Activated CD4-positive, alpha-beta T cell treated with anti-CD3 and anti-CD28 coated beads, Interleukin-2, amount 50 U/mL, for 1 hour (primary cell): ENCODE measurements at places on chromosomes 16 and 17.
A peak's percentile ranks its signal among the peaks of the same experiment; 100 is the strongest.

- DNase-seq, result no peak
Observed at GRCh38 chr17:75059369-75060345, 12.6 kb downstream of the KCTD2 start.

DNA sequence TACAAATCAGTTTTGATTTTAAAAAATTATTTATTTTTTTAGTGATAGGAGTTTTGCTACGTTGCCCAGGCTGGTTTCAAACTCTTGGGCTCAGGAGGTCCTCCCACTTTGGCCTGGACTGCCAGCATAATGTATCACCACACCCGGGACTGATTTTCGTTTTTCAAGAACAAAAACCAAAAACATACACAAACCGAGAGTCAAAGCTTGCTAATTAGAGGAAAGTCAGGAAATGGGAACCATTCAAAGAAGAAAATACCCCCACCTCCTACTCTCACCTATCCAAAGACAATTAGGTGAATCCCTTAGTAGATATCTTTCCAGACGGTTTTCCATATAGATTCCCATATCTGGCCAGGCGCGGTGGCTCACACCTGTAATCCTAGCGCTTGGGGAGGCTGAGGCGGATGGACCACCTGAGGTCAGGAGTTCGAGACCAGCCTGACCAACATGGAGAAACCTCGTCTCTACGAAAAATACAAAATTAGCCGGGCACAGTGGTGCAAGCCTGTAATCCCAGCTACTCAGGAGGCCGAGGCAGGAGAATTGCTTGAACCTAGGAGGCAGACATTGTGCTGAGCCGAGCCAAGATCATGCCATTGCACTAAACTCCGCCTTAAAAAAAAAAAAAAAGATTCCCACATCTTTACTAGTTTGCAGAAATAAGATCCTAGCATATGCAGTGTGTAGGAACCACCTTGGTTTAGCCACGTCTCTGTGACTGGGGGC, 883 bp upstream of the SPN start:
- no peak for DNase-seq

GRCh38 chr16:23110257-23110899, 38.9 kb downstream of the USP31 start:
- DNase-seq, result no peak

DNA sequence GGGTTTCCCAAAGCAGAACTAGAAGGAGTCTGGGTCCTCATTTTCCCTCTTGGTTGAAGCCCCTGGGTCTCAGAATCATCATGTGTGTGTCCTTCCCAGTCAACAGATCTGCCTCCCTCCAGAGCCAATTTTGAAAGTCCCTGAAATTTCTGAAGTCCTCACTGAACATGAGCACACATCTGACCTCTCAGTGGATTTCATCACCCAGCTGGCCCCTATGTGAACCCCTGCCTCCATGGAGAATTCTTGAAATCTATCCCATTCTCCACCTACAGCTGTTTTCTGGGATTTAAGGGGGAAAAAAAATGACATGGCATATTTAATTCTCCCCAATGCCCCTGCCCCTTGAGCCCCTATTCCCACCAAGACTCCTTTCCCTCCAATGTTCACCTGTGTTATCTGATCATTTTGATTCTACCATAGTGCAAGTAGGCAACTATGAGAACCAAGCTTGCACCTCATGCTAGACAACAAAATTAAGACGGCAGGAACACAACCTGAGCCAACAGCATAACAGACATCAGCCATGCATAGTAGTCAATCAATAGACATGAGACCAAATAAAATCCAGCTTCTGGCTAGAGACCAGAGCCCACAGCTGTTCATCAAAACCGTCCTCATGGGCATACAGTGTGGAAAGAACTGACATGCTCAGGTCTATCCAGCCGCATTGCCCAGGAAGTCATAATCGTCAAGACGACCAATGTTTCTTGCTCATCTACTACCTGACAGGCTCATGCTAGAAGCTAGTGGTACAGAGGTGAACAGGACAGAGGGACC, 14.9 kb downstream of the SOX9 start:
- DNase-seq, result no peak

GRCh38 chr17:41728056-41728455, 6.4 kb downstream of the HAP1 start:
- no peak for DNase-seq

DNA sequence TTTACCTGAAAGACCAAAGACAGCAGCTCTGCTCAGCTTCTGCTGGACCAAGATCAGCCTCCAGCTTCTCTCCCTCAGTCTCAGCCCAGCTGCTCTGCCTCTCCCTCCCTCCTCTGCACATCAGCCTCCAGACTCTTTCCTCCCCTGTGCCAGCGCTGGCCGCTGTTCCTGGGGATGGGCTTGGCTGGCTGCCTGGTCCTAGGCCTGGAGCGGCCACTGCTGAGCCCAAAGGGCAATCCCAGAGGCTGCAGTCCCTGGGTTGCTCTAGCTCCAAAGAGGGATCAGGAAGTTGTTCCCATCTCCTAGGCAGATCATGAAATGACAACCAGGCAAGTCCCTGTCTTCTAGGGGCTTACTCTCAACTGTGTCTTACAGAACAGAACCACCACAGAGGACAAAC, 31.3 kb downstream of the DCUN1D3 start:
- no peak for DNase-seq

DNA sequence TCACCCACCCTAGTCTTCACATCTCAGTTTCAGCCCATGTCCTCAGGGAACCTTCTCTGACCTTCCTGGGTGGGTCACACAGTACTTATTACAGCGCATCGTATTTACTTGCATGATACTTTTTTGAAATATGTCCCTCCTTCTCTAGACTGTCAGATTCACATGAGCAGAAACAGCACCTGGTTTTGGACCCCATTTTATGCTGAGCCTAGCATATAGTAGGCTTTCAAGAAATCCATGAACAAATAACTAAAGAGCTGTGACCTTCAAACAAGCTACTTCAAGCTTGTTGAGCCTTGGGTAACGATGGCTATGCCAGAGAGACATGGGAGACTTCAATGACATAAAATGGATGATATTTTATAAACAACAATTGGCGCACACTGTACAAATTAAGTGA, 150.3 kb downstream of the GRIN2A start:
- no peak for DNase-seq

GRCh38 chr17:59439262-59439661, 107.8 kb downstream of the YPEL2 start:
- DNase-seq, result no peak

GRCh38 chr16:5422047-5422446, 324.5 kb upstream of the EEF2KMT start:
- no peak for DNase-seq

- peak; percentile 43 for DNase-seq
Observed at GRCh38 chr16:24504472-24505345, 34.7 kb upstream of the RBBP6 start.

GRCh38 chr17:75881678-75882454, 3.5 kb upstream of the TRIM47 start:
- DNase-seq, result no peak

GRCh38 chr17:2958706-2959222, 104.6 kb downstream of the OR1D5 start:
- DNase-seq, result no peak

GRCh38 chr17:61409301-61410112, 9.9 kb downstream of the TBX2 start:
- DNase-seq, result no peak
